ENCODE measurements at places on chromosomes 6 and 20.

DNA sequence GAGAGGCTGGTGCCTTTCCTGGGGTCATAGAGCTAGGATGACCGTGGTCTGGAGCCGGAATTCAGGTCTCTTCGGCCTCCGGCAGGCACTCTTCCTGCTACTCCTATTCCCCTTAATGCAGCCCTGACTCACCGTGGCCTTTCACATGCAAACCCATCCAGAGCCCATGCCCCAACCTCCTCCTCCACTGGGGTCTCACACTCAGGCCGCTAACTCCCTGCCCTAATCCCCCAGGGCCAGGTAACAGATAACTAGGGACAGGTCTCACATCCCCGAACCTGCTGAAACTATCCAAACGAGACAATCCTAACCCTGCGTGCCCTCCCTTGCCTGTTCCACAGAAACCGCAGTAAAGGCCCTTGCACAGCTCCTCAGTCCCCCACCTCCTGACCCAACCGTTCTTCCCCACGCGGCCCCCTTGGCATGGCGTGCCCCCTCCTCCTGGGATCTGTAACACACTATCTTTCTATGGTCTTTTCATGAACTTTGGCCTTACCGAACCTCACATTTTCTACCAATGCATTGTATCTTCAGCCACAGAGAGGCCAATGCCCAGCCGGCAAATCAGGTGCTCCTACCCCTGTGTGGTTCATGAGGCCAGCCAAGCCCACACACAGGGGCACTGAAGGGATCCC lies 245.4 kb upstream of the EXOC2 start:
- H3K27ac ChIP-seq = no peak overlapping the region
- H3K27me3 ChIP-seq = no peaks in the 10 kb centered on the region
- DNase-seq = no peak
- H3K4me1 ChIP-seq = no peaks in the 10 kb centered on the region
- H3K4me3 ChIP-seq = no peak overlapping the region
- no peaks in the 10 kb centered on the region for H3K36me3 ChIP-seq

DNA sequence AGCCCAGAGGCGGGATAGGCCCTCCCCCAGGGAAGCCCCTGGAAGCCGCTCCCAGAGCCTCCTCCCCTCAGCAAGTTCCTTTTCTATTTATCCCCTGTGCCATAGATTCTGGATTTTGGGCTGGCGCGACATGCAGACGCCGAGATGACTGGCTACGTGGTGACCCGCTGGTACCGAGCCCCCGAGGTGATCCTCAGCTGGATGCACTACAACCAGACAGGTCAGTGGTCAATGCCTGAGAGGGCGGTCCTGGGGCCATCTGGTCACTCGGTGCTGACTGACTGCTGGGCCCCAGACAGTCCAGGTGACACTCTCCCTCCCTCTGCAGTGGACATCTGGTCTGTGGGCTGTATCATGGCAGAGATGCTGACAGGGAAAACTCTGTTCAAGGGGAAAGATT lies 6.2 kb downstream of the MAPK13 start:
- no peaks in the 10 kb centered on the region for H3K36me3 ChIP-seq
- DNase-seq = no peak
- no peak overlapping the region for H3K27ac ChIP-seq
- no peak overlapping the region for H3K4me3 ChIP-seq
- H3K4me1 ChIP-seq = no peaks in the 10 kb centered on the region

- no peak for DNase-seq
- H3K4me1 ChIP-seq = peaks cover 16% of the 10 kb centered on the region
Measured at GRCh38 chr20:19780261-19780660, 22.2 kb downstream of the RIN2 start.

DNA sequence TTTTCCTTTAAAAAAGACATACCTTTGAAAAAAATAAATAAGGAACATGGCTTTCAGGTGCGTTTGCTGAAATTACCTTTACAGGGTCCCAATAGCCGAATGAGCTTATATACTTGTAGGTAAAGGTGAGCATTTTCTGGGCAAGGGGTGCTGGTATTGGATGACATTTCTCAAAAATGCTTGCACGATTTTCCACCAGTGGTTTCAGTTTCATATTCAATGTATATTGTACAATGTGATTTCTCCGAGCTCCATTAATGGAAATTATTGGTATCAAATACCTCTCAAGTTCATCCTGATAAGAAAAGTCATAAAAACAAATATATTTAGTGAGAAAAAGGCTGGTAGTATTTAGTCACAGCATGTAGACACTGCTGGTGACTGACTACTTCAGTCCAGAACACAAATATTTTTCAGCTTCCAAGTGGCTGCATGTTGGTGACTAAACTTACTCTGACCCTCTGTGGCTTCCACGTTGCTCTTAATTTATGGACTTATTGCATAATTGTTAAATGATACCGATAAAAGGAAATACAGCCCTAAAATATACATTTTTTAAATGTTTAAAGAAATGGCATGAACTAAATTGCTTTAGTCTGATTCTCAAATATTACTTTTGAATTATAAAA lies 32.9 kb upstream of the ZBTB24 start:
- no peak overlapping the region for H3K4me3 ChIP-seq
- no peaks in the 10 kb centered on the region for H3K4me1 ChIP-seq
- no peaks in the 10 kb centered on the region for H3K36me3 ChIP-seq
- DNase-seq = no peak
- H3K27ac ChIP-seq = no peak overlapping the region

- no peaks in the 10 kb centered on the region for H3K4me1 ChIP-seq
- no peaks in the 10 kb centered on the region for H3K36me3 ChIP-seq
- no peak for DNase-seq
- no peaks in the 10 kb centered on the region for H3K27me3 ChIP-seq
- H3K27ac ChIP-seq = no peak overlapping the region
- no peak overlapping the region for H3K4me3 ChIP-seq
Measured at GRCh38 chr6:109861946-109862345, 116.2 kb upstream of the GPR6 start.

DNA sequence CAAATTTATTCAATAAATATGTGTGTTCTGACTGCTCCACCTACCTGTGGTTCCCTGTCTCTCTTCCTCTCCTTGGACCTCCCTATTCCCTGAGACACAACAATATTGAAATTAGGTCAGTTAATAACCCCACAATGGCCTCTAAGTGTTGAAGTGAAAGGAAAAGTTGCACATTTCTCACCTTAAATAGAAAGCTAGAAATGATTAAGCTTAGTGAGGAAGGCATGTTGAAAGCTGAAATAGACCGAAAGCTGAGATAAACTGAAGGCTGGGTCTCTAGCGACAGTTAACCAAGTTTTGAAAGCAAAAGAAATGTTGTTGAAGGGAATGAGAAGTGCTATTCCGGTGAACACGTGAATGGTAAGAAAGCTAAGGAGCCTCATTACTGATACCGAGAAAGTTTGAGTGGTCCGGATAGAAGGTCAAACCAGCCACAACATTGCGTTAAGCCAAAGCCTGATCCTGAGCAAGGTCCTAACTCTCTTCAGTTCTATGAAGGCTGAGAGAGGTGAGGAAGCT lies 34.1 kb downstream of the UST start:
- DNase-seq = no peak
- H3K27ac ChIP-seq = no peak overlapping the region
- H3K4me3 ChIP-seq = no peak overlapping the region
- H3K4me1 ChIP-seq = no peaks in the 10 kb centered on the region

DNA sequence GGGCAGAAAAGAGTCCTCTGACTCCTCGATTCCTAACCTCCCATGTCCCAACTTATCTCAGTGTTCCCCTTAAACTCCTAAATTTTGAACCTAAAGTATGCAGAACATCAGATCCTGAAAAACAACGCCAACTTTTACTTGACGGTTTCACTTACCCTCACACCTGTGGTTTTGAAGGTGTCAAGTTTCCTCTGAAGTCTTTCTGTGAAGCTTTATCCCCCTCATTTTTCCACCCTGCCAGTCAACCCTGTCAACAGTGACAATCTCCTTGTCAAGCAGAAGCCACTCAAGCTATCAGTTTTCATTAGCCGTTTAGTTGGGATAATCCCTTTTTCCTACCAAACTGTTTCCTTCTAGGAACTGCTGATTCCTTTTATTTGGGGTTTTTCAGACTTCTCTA lies 245.4 kb upstream of the PREP start:
- no peaks in the 10 kb centered on the region for H3K36me3 ChIP-seq
- no peak for DNase-seq
- no peaks in the 10 kb centered on the region for H3K27me3 ChIP-seq
- H3K27ac ChIP-seq = no peak overlapping the region
- H3K4me1 ChIP-seq = no peaks in the 10 kb centered on the region
- H3K4me3 ChIP-seq = no peak overlapping the region

GRCh38 chr6:74319292-74319691 lies 623.3 kb downstream of the CD109 start:
- H3K27me3 ChIP-seq = no peaks in the 10 kb centered on the region
- no peaks in the 10 kb centered on the region for H3K36me3 ChIP-seq
- H3K27ac ChIP-seq = no peak overlapping the region
- DNase-seq = no peak

DNA sequence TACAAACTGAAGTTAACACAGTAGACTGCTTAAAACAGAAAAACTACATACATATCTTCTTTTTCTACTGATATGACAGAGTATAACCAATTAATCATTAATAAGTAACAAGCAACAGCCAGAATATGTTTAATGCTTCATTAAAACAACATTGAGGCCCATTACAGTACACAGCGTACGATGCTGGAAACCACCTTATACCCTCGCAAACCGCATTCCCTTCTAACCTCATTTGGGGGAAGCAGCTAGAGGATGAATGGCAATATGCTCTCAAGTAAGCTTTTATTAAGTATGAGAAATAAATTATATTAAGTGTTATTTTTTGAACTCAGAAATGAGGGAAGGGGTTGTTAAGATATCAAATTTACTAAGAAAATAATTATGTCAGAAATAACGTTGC lies 142.4 kb downstream of the GMDS start:
- H3K27me3 ChIP-seq = no peaks in the 10 kb centered on the region
- H3K36me3 ChIP-seq = no peaks in the 10 kb centered on the region
- H3K27ac ChIP-seq = peak overlapping the region; percentile 11
- no peak overlapping the region for H3K4me3 ChIP-seq
- no peaks in the 10 kb centered on the region for H3K4me1 ChIP-seq

GRCh38 chr6:37653933-37654565 lies 43.6 kb downstream of the MDGA1 start:
- H3K4me1 ChIP-seq = no peaks in the 10 kb centered on the region
- H3K27me3 ChIP-seq = peaks cover 5% of the 10 kb centered on the region
- H3K4me3 ChIP-seq = no peak overlapping the region
- H3K36me3 ChIP-seq = no peaks in the 10 kb centered on the region
- H3K27ac ChIP-seq = no peak overlapping the region

GRCh38 chr6:33895296-33895695 lies 91.5 kb upstream of the MLN start:
- no peaks in the 10 kb centered on the region for H3K36me3 ChIP-seq
- H3K4me1 ChIP-seq = no peaks in the 10 kb centered on the region
- no peak for DNase-seq
- peaks cover 8% of the 10 kb centered on the region for H3K27me3 ChIP-seq
- H3K27ac ChIP-seq = no peak overlapping the region
- no peak overlapping the region for H3K4me3 ChIP-seq

DNA sequence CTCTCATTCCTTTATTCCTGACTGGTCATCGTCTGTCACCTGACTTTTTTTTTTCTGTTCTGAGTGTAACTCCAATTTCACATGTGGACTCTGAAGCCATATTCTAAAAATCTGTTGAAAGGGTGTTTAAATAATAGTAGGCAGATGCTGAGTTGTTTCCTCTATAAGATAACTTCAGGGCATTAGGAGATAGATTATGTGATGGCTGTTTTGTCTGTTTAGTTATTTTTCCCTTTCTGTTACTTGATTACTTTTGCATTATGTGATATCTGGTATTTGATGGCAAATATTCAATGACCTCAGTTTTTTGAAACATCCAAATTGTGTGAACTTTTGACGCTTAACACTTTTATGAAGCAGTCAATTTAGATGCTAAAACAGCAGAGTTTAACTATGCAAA lies 486.0 kb downstream of the BCKDHB start:
- no peak overlapping the region for H3K4me3 ChIP-seq
- H3K36me3 ChIP-seq = no peaks in the 10 kb centered on the region
- H3K27me3 ChIP-seq = no peaks in the 10 kb centered on the region
- DNase-seq = no peak

- H3K4me1 ChIP-seq = no peaks in the 10 kb centered on the region
- no peaks in the 10 kb centered on the region for H3K27me3 ChIP-seq
- no peak for DNase-seq
- H3K36me3 ChIP-seq = no peaks in the 10 kb centered on the region
Measured at GRCh38 chr6:149366267-149366921, 33.7 kb upstream of the SUMO4 start.

GRCh38 chr6:8041913-8042583 lies 22.1 kb downstream of the BLOC1S5 start:
- no peaks in the 10 kb centered on the region for H3K36me3 ChIP-seq
- no peak for DNase-seq
- no peaks in the 10 kb centered on the region for H3K27me3 ChIP-seq
- H3K4me1 ChIP-seq = no peaks in the 10 kb centered on the region
- H3K27ac ChIP-seq = no peak overlapping the region

GRCh38 chr6:44339301-44339700 lies 3.1 kb upstream of the SPATS1 start:
- no peaks in the 10 kb centered on the region for H3K27me3 ChIP-seq
- H3K27ac ChIP-seq = no peak overlapping the region
- H3K4me3 ChIP-seq = no peak overlapping the region
- H3K36me3 ChIP-seq = no peaks in the 10 kb centered on the region

- no peak overlapping the region for H3K4me3 ChIP-seq
- no peak for DNase-seq
- H3K27ac ChIP-seq = no peak overlapping the region
- H3K36me3 ChIP-seq = no peaks in the 10 kb centered on the region
- no peaks in the 10 kb centered on the region for H3K27me3 ChIP-seq
- H3K4me1 ChIP-seq = no peaks in the 10 kb centered on the region
Measured at GRCh38 chr6:50185006-50185405, 135.3 kb upstream of the DEFB112 start.

Data from breast epithelium (tissue), 4 donors.